ENCODE measurements at places on chromosomes 1 and 21.
A peak's percentile ranks its signal among the peaks of the same experiment; 100 is the strongest.

- ATAC-seq = no peak
Measured at GRCh38 chr1:221517961-221518360, 223.9 kb downstream of the DUSP10 start.

- no peak for ATAC-seq
Measured at GRCh38 chr1:169245706-169246105, 121.9 kb downstream of the NME7 start.

DNA sequence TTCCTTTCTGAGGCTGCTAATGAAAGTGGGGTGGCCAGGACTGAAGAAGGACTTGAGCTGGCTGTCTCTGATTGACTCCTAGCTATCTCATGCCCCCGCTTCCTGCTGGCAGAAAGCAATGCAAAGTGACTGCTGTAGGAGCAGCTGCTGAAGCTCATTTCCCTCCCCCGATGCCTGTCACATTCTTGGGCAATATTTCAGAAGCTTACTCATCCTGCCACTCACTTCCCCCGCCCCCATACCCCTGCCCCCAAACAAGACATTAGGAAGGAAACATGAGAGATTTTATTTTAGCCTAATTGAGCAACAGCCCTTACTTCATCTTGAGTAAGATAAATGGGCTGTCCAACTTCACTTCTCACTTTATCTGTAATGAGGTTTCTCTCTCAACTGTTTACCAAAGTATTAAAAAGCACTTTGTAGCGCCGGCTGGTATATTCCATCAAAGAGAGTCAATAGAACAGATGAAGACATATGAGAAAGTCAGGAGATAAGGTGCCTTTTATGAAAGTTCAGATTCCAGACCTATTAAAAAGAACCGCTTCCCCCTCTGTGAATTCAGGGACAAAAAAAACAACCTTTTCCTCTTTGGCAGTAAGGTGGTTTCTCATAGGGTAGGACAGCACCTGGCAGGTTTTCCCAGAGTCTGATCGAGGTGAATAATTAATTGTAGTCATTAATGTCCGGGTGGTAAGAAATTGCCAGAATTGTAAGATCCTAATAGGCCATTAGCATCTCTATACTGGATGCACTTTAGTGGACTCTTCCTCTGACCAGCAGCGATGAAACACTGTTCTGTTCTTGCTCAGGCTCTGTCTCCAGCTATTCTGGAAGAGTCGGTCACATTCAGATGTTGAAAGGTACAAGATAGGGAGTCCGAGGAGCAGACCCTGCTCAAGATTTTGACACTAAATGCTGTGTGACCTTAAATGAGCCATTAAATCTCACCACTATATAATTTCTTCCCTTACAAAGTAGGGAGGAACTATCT, 70.2 kb downstream of the SH3GLB1 start:
- peak; percentile 91 for ATAC-seq

GRCh38 chr1:41672641-41673361, 188.3 kb upstream of the EDN2 start:
- no peak for ATAC-seq

DNA sequence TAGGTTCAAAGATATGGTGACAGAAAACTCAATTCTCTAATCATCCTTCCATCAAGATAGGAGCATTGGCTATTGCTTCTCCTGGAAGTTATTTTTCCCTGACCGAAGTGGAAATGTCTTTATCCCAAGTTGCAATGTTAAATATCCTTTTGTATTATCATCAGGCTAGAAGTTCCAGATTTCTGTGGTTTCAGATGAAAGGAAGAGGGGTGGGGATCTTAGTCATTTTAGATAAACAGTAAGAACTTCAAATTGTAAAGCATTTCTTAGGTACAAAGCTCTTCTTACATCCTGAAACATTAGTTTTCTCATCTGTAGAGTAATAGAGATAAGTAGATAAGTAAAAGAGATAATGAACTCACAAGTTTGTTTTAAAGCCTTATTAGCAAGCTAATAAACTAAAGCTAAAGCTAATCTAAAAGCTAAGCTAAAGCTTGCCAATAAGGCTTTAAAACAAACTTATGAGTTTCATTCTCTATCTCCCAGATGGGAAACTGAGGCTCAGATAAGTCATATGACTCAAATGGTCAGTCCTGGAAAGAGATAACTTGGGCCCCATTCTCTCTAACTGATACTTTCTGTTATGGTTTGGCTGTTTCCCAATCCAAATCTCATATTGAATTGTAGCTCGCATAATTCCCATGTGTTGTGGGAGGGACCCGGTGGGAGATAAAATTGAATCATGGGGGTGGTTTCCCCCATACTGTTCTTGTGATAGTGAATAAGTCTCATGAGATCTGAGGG, 99.2 kb upstream of the KCNK2 start:
- ATAC-seq = peak; percentile 27

GRCh38 chr1:58548371-58548770, 1.8 kb upstream of the OMA1 start:
- ATAC-seq = no peak

GRCh38 chr1:204102029-204102611, 29.2 kb downstream of the SOX13 start:
- ATAC-seq = no peak
